ENCODE measurements at places on chromosomes 2 and 18. TPM values are rescaled to one million over a fixed set of nuclear protein-coding genes. Genes with fewer than 3 reads are reported as not detected.

The OTOF gene
- not detected for total RNA-seq

- DNase-seq = no peak
Observed at GRCh38 chr2:238838786-238839327, 9.0 kb upstream of the TWIST2 start.

- DNase-seq = peak; percentile 12
Observed at GRCh38 chr2:6986301-6986911, 69.2 kb downstream of the RNF144A start.

- no peak for DNase-seq
Observed at GRCh38 chr2:161031511-161031910, 128.7 kb upstream of the TANK start.

- no peak for DNase-seq
Observed at GRCh38 chr2:26020231-26020640, 13.6 kb upstream of the RAB10 start.

DNA sequence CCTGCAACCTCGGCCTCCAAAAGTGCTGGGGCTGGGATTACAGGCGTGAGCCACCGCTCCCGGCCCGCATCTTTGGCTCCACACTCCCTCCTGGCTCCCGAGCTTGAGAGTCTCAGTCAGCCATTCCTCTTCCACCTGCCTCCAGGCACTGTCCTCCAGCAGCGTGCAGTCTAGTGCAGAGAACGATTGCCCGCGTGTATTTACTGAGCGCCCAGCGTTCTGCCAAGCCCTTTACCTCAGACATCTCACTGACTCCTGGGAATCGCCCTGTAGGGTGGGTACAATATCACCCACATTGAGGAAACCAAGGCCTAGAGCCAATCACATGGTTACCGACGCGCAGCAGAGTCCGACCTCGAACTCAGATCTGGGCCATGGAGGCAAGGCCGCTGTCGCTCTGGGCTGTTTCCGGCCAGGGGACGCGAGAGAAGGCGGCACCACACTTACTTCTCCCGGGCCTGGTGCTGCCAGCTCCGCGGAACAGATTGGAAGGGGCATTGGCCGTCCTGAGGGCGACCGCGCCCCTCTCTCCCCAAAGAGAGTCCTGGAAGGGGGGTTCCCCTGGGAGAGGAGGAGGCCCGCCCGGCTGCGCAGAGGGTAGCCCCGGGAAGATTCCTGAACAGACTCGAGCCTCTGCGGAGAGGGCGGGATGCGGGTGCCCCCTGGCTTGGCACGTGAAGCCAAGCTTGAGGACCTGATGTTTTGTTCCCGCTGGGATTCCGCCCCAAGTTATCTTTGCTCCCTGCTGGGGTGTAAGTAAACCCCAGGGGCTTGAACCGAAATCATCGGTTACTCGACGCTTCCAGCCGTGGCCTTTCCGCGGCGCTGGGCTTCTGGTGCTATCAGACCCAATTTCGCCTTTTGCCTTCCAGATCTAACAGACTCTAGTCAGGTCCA lies 5.2 kb upstream of the DLX2 start:
- DNase-seq = no peak

The PLGLB1 gene
- 0.62 TPM for total RNA-seq

DNA sequence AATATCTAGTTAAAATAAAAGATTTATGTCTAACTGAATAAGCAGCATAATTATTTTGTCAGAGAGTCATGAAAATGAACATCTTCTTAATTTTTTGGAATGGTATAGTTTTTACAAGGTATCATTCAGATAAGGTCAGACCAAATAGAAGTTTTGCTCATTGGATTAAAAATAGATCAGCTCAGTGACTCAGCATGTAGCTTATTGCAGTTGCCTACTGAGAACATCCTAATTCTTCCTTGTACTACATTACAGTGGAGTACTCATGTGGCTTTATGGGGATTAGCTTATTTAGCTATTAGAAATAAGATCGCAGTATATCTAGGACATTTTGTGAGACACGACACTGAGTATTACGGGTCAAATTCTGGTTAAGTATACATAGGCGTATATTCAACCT lies 38.2 kb upstream of the PPM1B start:
- no peak for DNase-seq

The RBFA gene
- total RNA-seq = 38.9 TPM

GRCh38 chr2:235478609-235479008 lies 15.2 kb upstream of the AGAP1 start:
- DNase-seq = no peak

DNA sequence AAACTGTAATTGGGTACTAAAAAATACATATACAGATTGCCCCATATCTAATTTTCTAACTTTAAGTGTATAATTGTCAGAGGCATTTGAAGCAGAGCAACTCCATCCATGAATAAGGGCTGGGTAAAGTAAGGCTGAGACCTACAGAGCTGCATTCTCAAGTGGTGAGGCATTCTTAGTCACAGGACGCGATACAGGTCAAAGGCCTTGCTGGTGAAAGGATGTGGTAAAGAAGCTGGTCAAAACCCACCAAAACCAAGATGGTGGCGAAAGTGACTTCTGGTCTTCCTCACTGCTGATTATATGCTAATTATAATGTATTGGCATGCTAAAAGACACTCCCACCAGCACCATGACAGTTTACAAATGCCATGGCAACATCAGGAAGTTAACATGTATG lies 50.0 kb downstream of the SLC8A1 start:
- peak; percentile 94 for DNase-seq

DNA sequence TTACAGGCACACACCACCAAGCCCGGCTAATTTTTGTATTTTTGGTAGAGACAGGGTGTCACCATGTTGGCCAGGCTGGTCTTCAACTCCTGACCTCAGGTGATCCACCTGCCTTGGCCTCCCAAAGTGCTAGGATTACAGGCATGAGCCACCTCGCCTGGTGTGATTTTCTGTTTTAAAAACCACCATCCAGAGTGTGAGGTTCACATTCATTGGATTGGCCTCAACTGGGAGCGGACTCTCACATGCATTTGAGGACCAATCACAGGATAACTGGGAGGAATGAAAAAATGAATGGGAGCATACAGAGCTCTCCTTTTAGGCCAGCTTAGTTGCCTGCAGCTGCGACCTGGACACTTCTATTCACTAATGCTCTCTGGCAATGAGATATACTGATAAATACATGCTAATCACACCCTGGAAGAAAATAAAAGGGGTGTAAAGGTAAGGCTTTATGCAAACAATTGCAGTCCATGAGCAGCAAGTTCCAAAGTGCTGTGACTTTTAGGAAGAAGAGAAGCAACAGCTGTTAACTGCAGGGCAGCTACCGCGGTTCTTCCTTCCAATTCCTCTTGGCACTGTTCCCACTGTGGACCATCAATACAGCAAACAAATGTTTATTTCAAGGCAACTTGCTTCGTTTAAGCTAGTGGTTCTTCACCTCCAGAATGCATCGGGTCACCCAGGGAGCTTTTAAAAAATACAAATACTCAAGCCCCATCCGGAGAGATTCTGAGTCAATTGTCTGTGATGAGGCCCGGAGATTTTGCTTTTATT lies 49.5 kb upstream of the FZD5 start:
- no peak for DNase-seq
